ENCODE measurements at places on chromosomes 4 and X.

- DNase-seq, result no peak
Measured at GRCh38 chr4:164617911-164618310, 136.0 kb upstream of the SMIM31 start.

- DNase-seq, result no peak
Measured at GRCh38 chr4:83268491-83268890, 16.1 kb downstream of the COQ2 start.

DNA sequence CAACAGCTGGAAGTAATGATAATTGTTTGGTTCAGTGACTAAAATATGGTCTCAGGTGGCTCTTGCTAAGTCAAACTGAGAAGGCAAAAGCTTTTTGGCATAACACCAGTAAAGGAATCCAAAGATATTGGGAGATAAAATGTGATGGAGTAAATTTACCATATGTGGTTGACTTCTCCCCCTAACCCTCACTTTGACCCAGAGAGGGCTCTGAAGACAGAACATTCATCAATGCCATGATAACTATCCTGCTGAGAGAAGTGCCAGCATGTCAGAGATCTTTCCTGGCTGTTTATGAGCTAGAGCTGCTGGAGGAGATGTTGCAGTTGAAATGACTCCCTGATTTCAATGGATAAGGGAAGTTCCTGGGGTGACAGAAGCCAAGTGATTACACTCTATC is 213.4 kb downstream of the SPCS3 start:
- no peak for DNase-seq

DNA sequence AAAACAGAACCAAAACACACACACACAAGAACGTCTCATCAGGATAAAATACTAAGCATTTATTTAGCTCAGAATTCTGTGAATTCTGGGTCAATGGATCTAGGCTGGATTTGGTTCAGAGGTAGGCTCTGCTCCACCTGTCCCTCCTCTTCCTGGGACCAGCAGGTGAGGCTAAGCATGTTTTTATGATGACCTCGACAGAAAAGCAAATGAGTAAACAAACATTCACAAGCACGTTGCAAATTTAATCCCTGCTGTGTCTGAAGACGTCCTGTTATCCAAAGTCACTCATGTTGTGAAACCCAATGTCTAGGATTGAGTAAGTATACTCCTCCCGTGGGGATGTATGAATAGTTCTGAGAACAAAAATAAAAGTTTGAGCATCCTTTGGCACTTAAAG is 371.4 kb upstream of the TECRL start:
- no peak for DNase-seq
